ENCODE measurements at places on chromosomes 11 and 22.

- no peak for DNase-seq
Measured at GRCh38 chr11:94272738-94273313, 31.6 kb upstream of the IZUMO1R start.

DNA sequence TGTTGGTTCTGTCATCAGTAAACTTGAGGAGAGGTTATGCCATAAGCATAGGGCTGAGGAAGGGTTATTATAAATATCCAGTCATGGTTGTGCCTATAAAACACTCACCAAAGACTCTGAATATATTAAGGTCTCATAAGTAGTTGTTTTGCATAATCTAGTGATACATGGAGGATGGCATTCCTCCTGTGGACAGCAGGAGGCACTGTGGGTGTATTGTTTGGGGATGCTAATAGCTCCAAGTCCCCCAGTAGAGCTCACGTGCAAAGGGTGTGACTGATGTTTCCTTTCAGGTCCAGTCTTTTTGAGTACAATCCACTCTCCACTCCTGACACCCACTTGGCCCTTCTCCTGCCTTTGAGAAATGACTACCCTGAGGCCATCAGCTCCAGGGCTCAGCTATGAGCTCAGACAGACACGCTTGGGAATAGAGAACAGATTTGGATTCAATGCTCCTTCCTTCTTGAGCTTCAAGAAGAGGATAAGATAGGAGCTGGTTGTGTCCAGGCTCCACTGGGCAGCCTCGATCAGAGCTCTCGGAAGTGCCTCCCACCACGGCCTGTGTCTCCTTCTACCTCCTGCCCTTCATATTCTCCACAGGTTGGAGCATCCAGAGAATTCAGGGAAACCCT, 85.2 kb upstream of the IGLL5 start:
- DNase-seq = no peak

DNA sequence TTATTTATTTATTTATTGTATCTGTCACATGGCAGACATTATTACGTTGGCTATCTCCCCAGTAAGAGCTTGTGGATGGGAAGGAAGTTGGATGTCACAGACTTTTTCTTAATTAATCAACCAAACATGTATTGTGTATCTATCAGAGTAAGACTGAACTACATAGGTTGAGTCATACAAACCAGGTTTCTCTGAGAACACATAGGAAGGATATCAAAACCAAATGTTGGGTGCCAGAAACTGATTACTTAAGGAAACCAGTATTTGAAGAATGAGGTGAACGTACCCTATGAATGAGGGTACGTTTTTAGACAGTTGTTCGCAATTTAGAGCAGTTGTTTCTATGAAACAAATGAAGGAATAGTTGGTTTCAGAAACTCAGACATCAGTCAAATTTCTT, 136.4 kb downstream of the SLC17A6 start:
- no peak for DNase-seq

DNA sequence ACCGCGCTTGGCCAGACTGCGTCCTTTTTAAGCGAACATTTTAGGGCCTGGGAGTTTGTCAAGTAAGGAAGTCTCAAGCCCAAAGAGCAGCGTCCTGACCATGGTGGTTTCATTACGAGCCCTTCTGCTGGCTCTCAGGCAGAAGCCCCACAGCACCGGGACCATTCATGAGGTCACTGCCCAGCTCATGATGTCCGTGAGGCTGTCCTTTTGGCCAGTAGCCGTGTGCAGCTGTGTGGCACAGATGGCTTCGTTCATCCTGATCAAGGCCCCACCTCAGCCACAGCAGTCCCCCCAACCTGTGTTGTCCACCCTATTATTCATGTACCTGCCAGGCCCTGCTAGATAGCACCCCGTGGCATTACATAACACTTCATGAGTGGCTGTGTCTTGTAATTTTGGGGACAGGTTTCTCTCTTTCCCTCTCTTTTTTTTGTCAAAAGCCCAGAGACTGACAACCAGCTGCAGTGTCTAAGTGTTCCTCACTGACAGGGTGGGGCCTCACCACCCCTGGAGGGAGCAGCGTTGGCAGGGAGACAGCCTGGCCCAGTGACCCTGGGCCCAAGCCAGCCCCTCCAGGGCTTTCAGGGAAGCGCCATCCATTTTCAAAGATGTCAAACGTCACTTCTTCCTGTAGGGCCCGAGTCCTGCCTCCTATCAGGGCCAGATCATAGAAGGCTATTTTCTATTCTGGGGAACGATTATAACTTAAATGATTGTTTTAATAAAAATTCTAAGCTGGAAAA, 21.8 kb upstream of the CABP7 start:
- no peak for DNase-seq

All from non-pigmented ciliary epithelial cell (primary cell).